ENCODE measurements at places on chromosomes 4 and X. TPM values are rescaled to one million over a fixed set of nuclear protein-coding genes. Genes with fewer than 3 reads are reported as not detected.

- no peak overlapping the region for H3K4me3 ChIP-seq
- no peak for DNase-seq
- no peak overlapping the region for H3K27ac ChIP-seq
- H3K27me3 ChIP-seq: no peaks in the 10 kb centered on the region
These were observed 521.2 kb downstream of the MID1IP1 start for GRCh38 chrX:39322496-39322895.

DNA sequence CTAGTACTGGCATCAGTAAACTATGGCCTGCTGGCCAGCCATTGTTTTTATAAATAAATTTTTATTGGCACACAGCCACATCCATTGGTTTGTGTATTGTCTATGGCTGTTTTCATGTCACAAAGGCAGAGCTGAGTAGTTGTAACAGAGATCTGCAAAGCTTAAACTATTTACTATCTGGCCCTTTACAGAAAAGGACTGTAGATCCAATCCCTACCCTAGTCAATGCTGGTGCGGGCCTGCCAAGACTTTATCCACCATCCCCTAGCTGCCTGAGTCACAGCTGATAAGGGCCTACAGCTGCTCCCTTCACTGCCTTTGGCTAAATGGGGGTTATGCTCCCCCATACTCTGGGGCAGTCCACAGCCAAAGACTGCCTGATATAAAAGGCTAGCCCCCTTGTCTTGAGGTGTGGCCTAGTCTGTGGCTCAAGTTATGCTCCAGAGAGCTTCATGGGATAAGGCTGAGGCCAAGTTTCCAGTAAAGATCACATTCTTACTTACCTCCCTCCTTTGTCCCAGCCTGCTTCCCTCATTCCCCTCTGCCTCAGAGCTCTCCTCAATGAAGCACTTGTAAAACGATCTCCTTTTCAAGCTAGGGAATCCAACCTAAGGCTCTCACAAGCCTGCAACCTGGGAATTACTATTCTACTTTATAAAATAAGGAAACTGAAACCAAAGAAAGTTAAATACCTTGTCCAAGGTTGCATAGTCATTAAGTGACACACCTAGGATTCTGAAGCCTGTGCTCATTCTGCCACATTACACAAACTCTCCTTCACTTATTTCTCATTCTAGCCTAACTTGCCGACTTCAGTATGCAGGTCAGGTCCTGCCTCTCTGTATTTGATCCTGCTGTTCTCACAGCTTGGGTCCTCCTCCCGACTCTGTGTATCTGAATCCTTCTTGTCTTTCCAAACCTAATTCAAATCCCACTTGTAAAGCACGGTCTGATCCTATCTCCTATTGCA is 20.7 kb downstream of the ACE2 start:
- DNase-seq: peak; percentile 53
- H3K27me3 ChIP-seq: no peaks in the 10 kb centered on the region
- 0 out of 2 replicates have a peak, but pooled peaks cover 4% of the 10 kb centered on the region for H3K4me1 ChIP-seq
- H3K4me3 ChIP-seq: no peak overlapping the region

Gene CDKL2
- total RNA-seq: 0.38 TPM

Gene HGFAC
- total RNA-seq: 1.5 TPM

Gene CT47B1
- total RNA-seq: not detected

DNA sequence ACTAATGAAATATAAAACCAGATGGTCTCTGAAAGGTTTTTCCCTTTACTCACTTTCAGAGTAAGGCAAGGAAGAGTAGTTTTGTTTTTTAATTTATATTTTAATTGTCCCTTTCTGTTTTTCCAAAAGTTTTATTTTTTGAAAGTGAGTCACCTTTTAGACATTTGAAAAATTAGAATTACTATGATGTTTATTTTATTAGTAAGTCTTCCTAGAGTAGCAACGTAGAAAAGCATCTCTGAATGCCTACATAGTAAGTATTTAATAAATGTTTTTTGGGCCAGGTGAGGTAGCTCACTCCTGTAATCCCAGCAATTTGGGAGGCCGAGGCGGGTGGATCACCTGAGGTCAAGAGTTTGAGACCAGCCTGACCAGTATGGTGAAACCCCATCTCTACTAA is 51.1 kb downstream of the TET2 start:
- H3K4me3 ChIP-seq: no peak overlapping the region
- no peaks in the 10 kb centered on the region for H3K36me3 ChIP-seq
- H3K27ac ChIP-seq: no peak overlapping the region
- peaks cover 8% of the 10 kb centered on the region for H3K4me1 ChIP-seq
- H3K27me3 ChIP-seq: no peaks in the 10 kb centered on the region

DNA sequence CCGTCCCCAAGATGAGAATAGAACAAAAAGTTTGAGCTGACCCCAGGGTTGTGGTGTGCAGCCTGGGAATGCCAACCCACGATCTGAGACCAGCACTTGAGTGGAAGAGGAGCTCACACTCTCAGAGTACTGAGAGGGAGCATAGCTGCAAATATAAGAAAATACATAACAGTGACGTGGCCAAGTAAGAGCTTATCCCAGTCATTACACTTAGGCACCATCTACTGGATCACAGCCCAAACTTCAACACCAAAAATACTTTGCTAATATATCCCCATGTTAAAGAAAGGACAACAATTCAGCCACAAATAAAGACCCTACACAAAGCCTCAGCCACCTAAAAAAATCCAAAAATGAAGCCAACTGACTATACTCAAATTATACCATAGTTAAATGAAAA is 33.3 kb upstream of the CXCL6 start:
- no peaks in the 10 kb centered on the region for H3K36me3 ChIP-seq
- no peak overlapping the region for H3K4me3 ChIP-seq
- H3K27me3 ChIP-seq: no peaks in the 10 kb centered on the region
- no peak for DNase-seq

DNA sequence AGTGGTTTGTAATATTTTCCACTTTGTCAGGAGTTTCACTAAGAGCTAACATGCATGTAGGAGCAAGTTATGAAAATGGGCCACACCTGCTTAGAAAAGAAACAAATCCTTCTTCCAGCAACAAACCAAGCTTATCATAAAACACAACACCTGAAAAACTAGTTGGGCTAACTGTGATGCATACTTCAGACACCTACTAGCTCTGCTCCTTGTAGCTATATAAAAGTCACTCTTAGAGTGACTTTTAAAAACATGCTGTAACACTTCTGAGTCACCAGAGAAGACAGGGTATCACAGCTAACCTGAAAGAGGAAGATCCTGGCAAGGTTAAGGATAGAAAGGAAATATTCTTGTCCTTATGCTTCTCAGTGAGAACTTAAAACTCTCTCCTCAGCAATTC is 3.6 kb upstream of the SLAIN2 start:
- no peaks in the 10 kb centered on the region for H3K36me3 ChIP-seq
- H3K4me3 ChIP-seq: no peak overlapping the region
- DNase-seq: no peak
- H3K27me3 ChIP-seq: no peaks in the 10 kb centered on the region
- H3K27ac ChIP-seq: peak overlapping the region; percentile 69

Gene PABPC1L2B
- total RNA-seq: not detected

DNA sequence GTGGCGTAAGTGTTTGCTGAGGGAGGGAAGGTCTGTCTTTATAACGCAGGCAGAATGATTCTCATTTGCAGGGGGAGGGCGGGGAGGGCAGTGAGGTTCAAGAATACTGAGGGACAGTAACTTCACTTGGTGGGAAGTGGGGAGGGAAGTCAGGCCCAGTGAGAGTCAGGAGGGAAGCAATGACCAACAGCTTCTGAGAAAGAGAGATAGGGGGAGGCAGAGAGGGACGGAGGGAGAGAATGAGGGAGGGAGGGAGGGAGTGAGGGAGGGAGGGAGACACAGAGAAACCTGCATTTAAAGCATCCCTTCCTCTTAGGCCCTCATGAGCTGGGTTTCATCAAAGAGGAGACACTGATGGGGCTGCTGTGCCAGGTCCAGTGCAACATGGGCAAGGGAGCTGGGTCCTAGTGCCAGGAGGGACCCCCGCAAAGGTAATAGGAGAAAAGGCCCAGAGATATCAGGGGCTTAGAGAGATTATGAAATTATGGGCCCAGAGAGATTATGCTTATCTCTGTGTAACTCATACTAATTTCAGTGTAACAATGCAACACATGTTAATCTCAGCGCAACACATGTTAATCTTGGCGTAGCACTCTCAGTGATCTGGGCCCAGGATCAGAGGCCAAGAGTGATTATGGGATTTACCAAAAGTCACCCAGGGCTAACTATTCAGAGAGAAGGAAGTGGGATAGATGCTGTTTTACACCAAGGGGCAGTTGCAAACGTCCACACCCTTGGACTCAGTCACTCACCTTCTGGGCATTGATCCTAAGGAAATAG is 112.1 kb downstream of the DRD5 start:
- H3K4me3 ChIP-seq: no peak overlapping the region
- no peak for DNase-seq
- H3K27me3 ChIP-seq: peaks cover 60% of the 10 kb centered on the region
- H3K27ac ChIP-seq: no peak overlapping the region
- no peaks in the 10 kb centered on the region for H3K4me1 ChIP-seq
- no peaks in the 10 kb centered on the region for H3K36me3 ChIP-seq

- H3K4me1 ChIP-seq: no peaks in the 10 kb centered on the region
- no peaks in the 10 kb centered on the region for H3K36me3 ChIP-seq
- H3K27me3 ChIP-seq: no peaks in the 10 kb centered on the region
- no peak overlapping the region for H3K4me3 ChIP-seq
These were observed 246.4 kb downstream of the FBXW7 start for GRCh38 chr4:152289541-152289940.

DNA sequence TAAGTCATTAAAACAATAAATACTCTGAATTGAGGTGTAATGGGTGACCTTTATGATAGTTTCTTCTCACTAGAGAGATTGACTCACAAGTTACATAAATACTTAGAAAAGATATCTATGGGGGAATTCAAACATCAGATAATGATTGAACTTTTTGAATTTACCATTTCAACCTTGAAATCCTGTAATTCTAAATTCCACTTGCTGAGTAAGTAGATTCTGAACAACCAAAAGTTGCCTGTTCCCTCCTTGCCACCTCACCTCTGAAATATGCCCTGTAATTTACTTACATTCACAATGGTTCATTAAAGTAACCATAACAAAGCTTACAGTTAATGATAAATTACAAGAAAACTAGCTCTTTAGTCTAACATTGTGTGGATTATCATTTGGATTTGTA is 43.3 kb upstream of the SLC39A8 start:
- peaks cover 17% of the 10 kb centered on the region for H3K4me1 ChIP-seq
- H3K4me3 ChIP-seq: no peak overlapping the region
- DNase-seq: no peak

Gene USP27X
- 1.3 TPM for total RNA-seq

GRCh38 chr4:6087669-6088341 is 69.6 kb upstream of the C4orf50 start:
- no peaks in the 10 kb centered on the region for H3K4me1 ChIP-seq
- peak; percentile 29 for DNase-seq
- no peak overlapping the region for H3K27ac ChIP-seq

DNA sequence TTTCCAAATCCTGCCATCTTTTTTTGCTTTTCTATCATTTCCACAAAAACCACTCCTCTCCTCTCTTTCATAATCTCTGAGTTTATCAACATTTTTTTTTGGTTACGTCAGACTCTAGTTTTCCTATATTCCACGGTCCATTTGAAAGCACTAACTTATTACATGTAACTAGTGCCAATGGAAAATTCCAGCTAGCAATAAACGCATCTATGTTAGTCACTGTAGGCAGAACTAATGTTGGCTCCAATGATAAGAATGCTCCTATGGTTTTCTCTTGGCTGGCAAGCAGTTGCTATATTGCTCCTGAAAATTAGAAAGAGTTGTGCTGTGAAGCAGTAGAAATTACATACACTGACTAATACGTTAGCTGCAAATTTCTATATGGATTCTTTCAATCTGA is 634.6 kb upstream of the FTHL17 start:
- H3K36me3 ChIP-seq: no peaks in the 10 kb centered on the region
- no peaks in the 10 kb centered on the region for H3K27me3 ChIP-seq
- DNase-seq: no peak
- H3K4me3 ChIP-seq: no peak overlapping the region
- no peak overlapping the region for H3K27ac ChIP-seq
- no peaks in the 10 kb centered on the region for H3K4me1 ChIP-seq

DNA sequence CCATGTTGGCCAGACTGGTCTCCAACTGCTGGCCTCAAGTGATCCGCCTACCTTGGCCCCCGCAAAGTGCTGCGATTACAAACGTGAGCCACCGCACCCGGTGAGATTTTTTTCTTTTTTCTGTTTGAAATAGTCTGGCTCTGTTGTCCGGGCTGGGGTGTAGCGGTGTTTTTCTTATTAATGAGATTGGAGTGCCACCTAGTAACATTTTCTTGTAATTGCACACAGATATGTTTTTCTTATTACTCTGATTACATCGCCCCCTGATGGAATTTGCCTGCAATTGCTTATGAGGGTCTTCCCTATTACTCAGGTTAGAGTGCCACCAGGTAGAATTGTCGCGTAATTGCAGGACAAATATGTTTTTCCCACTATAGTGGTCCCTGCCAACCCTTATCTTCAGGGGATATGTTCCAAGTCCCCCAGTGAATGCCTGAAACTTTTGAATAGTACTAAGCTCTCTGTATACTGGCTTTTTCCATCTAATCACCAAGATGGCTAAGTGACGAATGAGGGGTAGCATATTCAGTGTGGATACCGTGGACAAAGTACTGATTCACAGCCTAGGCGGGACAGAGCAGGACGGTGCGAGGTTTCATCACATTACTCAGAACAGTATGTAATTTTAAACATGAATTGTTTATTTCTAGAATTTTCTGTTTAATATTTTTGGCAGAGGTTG is 8.6 kb upstream of the PDHA1 start:
- H3K27me3 ChIP-seq: peaks cover 26% of the 10 kb centered on the region
- H3K27ac ChIP-seq: no peak overlapping the region
- no peaks in the 10 kb centered on the region for H3K4me1 ChIP-seq
- DNase-seq: no peak
- no peak overlapping the region for H3K4me3 ChIP-seq

GRCh38 chr4:17018013-17018412 is 119.6 kb upstream of the LDB2 start:
- H3K4me3 ChIP-seq: no peak overlapping the region
- no peak for DNase-seq
- no peaks in the 10 kb centered on the region for H3K4me1 ChIP-seq
- H3K27ac ChIP-seq: no peak overlapping the region
- H3K36me3 ChIP-seq: no peaks in the 10 kb centered on the region
- H3K27me3 ChIP-seq: peaks cover 11% of the 10 kb centered on the region

Gene TCP11X2
- not detected for total RNA-seq

GRCh38 chr4:77493829-77494551 is 111.6 kb upstream of the CXCL13 start:
- no peaks in the 10 kb centered on the region for H3K36me3 ChIP-seq
- DNase-seq: no peak
- no peaks in the 10 kb centered on the region for H3K4me1 ChIP-seq
- H3K27ac ChIP-seq: no peak overlapping the region

DNA sequence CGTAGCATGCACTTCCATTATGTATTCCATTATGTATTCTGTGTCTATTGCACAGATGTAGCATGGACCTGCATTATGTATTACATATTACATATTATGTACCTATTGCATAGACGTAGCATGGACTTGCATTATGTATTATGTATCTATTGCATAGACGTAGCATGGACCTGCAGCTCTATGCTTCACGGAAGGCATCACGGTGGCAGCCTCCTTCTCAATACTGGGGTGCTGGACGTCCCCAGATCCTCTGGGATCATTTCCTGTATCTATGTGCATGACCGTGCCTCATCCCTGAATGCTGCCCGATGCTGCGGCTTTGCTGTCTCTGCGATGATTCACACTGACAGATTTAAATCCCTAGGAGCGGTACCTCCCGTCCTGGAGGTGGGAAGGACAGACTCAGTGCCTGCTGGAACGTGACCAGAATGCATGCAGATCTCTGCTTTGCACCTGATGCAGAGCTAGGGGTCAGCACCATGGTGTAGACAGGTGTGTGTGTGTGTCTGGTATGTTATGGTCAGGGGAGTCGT is 317.5 kb downstream of the DHRSX start:
- no peaks in the 10 kb centered on the region for H3K27me3 ChIP-seq
- no peaks in the 10 kb centered on the region for H3K36me3 ChIP-seq
- no peaks in the 10 kb centered on the region for H3K4me1 ChIP-seq
- DNase-seq: no peak
- no peak overlapping the region for H3K4me3 ChIP-seq

Measured in PC-9 (cell line).